ENCODE measurements at places on chromosomes 16 and 17. TPM values are rescaled to one million over a fixed set of nuclear protein-coding genes. Genes with fewer than 3 reads are reported as not detected.

Gene CPNE2
- 21.1 TPM for total RNA-seq

DNA sequence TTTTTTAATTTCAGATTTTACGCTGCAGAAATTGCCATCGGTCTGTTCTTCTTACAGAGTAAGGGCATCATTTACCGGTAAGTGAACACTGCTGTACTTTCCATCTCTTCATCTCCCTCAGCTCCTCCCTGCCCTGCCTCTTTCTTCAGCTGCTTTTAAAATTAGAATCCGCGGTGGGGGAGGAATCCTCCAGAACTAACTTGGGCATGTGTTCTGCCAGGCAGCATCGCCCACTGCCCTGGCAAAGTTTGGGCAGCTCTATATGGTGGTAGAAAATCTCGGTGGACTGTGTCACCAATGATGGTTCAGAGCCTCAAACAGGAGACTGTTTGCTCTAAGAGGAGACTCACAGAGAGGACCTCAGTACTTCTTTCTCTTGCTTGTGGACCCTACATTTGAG, 81.6 kb upstream of the CACNG3 start:
- no peak for DNase-seq

DNA sequence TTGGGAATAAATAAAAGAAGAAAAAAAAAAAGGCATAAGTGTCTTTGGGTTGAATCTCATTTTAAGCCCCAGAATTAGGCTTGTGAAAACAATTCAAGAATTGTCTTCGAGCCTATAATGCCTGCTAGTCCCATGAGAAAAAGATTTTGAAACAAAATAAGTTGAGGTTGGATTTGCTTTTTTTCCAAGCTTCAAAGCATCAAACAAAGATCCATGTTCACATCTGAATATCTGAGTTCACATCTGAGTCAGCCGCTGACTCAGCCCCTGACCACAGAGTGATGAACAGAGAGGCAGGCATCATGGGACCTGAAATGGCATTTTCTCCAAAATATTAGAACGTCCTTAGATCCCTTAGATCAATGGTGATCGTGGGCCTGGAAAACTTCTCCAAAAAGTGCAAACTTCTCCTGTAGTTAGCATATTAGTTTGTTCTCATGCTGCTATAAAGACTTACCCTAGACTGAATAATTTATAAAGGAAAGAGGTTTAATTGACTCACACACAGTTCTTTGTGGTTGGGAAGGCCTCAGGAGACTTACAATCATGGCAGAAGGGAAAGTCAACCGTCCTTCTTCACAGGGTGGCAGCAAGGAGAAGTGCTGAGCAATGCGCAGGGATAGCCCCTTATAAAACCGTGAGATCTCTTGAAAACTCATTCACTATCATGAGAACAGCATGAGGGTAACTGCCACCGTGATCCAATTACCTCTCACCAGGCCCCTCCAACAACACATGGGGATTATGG, 294.6 kb upstream of the HSBP1 start:
- no peak for DNase-seq

DNA sequence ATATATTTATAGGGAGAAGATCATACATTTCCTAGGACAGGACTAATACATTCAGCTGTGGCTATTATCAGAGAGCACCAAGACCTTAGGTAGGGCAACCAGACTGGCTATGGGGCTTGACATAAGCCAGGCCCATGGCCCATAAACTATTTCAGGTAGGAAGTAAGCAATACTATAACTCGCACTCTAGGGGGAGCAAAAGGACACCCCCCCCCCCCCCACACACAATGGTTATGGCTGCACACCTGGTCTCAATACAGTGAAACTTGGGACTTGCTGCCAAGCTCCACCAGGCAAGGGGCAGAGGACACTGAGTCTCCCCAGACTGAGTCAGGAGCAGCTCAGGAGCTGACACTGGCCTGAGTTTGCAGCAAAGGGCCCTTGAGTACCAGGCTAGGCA, 348.9 kb upstream of the ASIC2 start:
- DNase-seq: peak; percentile 57

DNA sequence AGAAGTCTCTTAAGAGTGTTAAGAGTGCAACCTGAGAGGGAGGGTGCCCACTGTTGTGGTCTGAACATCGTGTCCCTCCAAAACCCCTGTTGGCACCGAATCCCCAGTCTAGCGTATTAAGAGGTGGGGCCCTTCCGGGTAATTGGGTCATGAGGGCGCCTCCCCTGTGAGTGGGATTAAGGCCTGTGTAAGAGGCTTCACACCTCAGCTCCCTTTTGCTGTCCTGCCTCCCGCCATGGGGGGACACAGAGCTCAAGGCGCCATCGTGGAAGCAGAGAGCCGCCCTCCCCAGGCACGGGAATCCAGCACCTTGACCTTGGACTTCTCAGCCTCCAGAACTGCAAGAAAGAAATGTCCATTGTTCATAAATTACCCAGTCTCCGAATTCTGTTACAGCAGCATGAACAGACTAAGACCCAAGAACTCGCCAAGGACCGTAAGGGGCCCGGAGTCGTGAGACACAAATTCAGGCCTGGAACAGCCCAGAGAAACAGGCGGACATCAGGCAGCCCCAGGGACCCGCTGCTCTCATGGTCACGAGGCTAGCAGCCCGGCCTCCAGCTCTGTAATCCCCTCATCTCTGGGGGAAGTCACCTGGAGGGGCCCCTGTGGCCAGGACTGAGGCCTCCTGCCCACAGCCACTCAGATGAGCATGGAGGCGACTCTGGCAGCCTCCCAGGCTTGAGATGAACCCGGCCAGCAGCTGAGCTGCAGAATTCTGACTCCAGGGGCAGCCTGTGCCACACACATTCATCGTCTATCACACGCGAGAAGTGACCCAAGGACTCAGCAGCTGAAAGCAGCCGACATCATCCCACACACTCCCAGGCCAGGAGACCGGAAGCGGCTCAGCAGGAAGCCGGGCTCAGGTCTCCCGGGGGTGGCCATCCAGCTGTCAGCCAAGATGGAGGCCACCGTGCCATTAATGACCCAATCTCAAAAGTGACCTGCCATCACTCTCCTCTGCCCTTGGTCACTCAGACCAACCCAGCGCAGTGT, 12.8 kb upstream of the CHMP6 start:
- no peak for DNase-seq

Gene TUBB3
- 390 TPM for total RNA-seq

- DNase-seq: no peak
Measured at GRCh38 chr17:82045936-82046484, 5.6 kb downstream of the RFNG start.

DNA sequence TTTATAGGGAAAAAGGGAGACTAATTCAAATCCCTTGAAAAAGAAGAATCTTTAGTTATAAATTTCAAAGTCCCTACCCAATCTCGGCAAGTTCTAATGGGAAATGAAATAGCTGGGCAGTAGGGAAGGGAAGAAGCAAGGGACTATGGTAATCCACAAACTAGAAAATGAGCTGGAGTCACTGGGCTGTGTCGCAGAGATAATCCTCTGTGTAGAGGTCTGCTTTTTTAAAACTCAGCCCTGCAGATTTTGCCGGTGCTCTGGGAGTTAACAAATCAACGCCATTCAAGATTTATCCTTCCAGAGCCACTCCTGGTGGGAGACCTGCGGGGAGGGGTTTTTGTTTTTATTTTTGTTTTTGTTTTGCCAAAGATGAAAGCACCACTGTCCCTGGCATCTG, 20.8 kb downstream of the SNX11 start:
- DNase-seq: no peak

Gene KRTAP4-1
- 0.70 TPM for total RNA-seq

GRCh38 chr17:7806587-7806986, 27.4 kb upstream of the KDM6B start:
- DNase-seq: no peak

DNA sequence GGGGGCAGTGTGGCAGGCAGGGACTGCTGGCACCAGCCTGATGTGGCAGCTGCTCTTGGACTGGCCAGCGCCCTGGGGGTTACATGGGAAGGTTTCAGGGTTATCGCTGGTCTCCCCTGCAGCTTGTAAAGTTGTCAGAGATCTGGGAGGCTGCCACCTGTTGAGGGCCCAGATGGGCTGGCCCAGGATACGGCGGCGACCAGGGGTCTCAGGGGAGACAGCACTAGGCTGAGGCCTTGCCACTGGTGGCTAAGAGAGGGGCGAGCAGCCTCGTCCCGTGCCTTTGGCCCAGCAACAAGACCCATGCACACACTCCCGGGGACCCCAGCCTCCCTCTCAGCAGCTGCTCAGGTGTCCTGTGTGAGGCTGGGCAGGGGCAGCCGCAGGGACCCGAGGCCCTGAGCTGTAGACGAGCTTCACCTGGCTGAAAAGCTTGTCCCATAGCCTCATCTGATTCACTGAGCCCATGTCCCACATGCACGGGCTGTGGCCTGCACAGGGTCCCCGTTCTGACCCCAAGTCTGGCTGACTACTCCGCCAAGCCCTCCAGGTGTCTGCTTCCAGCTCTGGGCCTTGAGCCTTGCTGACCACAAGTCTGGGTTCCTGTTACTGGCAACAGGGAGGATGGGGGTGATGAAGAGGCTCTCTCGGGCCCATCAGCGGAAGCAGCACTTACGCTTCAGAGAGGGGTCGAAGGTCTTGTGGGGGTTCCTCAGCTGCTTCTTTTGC, 6.2 kb downstream of the DUS1L start:
- DNase-seq: no peak

DNA sequence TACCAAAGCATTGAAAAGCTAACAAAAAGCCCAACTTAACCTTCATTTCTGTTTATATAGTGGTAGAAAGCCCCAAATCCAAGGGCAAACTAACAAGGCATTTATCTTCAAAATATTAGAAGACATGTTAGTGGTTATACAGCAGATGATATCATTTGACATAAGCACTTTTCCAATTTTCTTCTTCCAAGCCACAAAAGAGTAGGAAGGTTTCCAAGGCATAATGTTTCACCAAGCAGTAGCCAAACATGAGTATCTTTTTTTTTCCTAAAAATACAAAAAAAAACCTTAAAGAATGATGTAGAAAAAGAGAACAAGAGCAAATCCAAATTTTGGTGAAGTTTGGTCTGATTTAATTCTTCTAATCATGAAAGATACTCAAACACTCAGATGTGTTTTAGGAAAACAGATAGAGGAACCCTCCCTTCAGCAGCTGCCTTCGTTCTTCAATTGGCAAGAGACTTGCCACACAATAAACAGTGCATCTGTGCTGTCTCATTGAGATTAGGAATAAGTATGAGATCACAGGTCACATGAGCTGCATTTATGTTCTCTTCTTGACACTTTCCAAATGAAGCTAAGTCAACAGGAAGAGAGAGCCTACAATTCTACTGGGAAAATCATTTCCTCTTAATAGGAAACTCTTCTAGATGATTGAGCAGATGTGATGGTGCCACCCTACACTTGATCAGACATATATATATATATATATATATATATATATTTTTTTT, 106.7 kb downstream of the TTC19 start:
- no peak for DNase-seq

Gene LRRC75A
- 3.3 TPM for total RNA-seq

DNA sequence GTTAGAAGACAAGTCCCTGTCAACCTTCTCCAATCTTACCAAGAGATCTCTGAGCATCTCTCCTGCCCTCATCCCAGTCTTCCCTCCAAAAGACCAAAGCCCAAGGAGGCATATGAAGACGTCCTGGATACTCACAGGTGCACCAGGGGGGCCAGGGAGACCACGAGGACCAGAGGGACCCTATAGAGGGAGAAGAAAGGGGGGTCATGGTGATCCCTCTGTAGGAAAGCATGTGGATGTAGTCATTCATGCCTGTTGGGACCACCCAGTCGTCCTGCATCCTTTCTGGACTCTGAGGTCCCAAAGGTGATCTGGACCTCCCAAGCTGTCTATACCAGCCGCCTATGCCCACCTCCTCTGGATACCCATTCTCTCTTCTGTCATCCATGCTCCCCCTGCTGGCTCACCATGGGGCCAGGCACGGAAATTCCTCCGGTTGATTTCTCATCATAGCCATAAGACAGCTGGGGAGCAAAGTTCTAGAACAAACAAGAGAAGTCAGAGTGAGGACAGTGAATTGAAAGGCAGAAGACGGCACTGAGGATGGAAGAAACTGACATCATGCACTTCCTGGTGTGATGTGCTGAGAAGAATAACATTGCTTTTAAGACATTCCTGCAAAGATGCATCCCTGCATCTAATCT, 3.3 kb downstream of the COL1A1 start:
- peak; percentile 80 for DNase-seq

- DNase-seq: no peak
Measured at GRCh38 chr17:8710813-8711212, 33.8 kb downstream of the CCDC42 start.

DNA sequence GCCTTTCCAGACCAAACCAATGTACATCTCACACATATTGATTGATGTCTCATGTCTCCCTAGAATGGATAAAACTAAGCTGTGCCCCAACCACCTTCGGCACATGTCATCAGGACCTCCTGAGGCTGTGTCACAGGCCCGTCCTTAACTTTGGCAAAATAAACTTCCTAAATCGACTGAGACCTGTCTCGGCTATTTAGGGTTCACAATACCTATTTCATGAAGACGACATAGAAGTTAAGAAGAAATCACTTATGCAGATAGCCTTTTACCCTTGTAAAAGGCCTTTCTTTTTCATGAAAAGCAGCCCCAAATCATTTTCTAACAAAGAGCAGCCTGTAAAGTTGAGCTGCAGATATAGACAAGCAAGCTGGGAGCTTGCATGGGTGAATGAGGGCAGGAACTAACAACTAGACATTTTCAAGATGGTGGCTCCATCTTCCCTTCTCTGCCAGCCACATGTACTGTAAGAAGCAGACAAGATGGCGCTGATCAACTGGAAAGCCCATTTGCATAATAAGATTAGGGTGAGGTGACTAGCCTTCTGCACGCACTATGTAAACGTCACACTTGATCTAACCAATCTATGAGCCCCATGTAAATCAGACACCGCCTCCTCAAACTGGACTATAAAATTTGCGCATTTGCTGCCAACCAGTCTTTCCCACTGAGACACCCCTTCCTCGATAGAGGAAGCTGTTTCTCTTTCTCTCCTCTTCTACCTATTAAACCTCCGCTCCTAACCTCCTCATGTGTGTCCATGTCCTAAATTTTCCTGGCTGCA, 4.7 kb upstream of the KDM8 start:
- no peak for DNase-seq

- no peak for DNase-seq
Measured at GRCh38 chr16:88387941-88388627, 5.3 kb downstream of the ZNF469 start.

Gene C16orf89
- 4.1 TPM for total RNA-seq

DNA sequence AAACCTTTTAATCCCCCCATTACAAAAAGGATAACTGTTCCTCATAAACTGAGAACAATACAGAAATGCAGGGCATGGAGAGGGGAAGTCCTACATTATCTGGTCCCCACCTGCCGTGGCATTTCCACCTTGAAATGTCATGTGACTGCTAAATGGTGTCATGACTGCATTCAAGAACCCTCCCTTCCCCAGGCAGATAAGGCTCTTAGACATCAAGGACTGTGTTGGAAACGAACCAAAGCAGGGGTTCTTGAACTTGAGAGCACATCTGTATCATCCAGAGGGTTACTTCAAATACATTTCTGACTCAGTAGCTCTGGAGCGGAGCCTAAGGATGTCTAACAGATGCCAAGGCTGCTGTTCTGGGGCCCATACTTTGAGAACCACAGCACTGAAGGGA, 18.4 kb downstream of the CMTM3 start:
- peak; percentile 15 for DNase-seq

All from H7 (cell line).